ENCODE measurements at places on chromosomes 7 and 10. TPM values are rescaled to one million over a fixed set of nuclear protein-coding genes. Genes with fewer than 3 reads are reported as not detected.

- no peak for DNase-seq
Measured at GRCh38 chr7:3029138-3029537, 14.5 kb downstream of the CARD11 start.

GRCh38 chr10:119149729-119150128, 15.8 kb downstream of the SFXN4 start:
- no peak for DNase-seq

- DNase-seq, result no peak
Measured at GRCh38 chr7:26054386-26054785, 97.6 kb upstream of the NFE2L3 start.

GRCh38 chr10:49010295-49010694, 70.7 kb upstream of the LRRC18 start:
- no peak for DNase-seq

GRCh38 chr7:45238806-45239205, 81.2 kb downstream of the RAMP3 start:
- DNase-seq, result no peak

DNA sequence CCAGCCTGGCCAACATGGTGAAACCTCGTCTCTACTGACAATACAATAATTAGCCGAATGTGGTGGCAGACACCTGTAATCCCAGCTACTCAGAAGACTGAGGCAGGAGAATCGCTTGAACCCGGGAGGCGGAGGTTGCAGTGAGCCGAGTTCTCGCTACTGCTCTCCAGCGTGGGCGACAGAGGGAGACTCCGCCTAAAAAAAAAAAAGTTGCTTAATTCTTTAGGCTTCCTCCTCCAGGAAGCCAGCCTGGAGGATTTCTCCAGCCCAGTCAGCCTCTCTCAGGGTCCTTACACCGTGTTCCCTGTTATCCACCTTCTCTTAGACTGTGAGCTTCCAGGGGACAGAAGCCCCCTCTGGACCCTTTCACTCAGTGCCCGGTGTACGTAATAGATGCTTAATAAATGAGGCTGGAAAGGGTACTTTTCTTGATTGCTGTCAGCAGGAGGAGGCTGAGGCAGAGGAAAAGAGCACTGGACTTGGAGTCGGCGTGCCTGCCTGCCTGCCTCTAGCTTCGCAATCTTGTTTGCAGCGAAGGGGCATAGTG, 16.4 kb upstream of the NODAL start:
- no peak for DNase-seq

- DNase-seq, result no peak
Measured at GRCh38 chr10:3054851-3055199, 12.5 kb upstream of the PFKP start.

The AQP1 gene
- total RNA-seq, result 6.4 TPM

GRCh38 chr7:71389976-71390375, 258.0 kb downstream of the GALNT17 start:
- no peak for DNase-seq
